Fibroblast of mammary gland (primary cell): ENCODE measurements at places on chromosomes 3 and 15.

DNA sequence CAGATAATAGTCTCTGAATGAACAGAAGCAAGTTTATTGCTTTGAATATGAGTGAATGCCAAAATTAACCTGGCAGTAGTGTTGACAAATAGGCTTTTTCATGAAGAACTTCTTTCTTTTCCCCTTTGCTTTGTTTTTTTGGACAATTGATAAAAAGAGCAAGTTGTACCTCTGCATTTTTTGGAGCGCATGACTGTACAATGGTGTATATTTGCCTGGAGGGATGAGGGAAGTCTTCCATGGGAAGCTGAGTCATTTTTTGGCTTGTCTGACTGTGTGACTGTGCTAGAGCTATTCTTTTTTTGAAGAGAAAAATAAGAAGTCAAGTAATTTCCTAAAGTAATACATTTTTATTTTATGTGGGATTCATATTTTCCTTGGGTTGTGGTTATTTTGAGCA, 186.9 kb downstream of the KLHL25 start:
- peak; percentile 91 for DNase-seq

- peak; percentile 41 for DNase-seq
These were observed 66.5 kb upstream of the SH3GL3 start for GRCh38 chr15:83380682-83381081.

GRCh38 chr15:59186501-59186900, 20.1 kb upstream of the LDHAL6B start:
- DNase-seq = peak; percentile 69

- DNase-seq = no peak
These were observed 329.9 kb upstream of the WNT5A start for GRCh38 chr3:55816794-55817576.

GRCh38 chr3:71120012-71120411, 463.5 kb downstream of the FOXP1 start:
- no peak for DNase-seq

GRCh38 chr3:126110431-126111125, 26.7 kb upstream of the SLC41A3 start:
- DNase-seq = no peak

- DNase-seq = peak; percentile 59
These were observed 20.6 kb downstream of the MYH15 start for GRCh38 chr3:108489776-108490175.

DNA sequence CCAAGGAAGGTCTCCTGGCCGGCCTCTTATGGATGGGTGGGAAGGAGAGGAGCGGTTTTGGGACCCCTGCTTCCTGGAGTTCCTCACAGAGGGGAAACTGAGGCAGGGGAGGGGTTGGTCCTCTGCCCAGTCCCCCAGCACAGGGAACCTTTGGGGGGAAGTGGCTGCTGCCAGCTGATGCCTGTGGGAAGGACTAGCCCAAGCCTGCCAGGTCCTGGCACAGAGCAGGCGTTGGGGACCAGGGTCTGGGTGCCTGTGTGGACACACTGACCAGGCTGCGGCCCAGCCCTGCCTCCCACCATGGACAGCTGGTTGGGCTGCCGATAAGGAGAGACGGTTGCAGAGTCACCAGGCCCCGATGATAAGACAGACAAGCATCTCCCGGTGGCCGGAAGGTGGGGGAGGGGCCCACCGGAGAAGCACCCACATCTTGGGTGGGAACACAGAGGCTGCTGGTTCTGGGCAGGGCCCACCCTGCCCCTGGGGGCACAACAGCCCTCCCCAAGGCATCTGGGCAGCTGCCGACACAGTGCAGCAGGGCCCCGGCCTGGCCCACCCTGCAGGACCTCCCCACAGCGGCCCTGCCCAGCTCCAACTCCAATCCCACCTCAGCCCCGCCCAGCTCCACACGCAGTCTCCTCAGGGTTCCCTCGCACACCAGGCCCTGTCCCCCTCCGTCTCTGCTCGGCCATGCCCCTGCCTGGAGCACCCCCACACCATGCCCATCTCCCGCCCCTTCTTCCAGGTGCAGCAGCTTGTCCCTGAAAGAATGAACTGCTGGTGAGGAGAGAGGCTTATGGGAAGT, 50.7 kb downstream of the DNAJB8 start:
- DNase-seq = no peak

DNA sequence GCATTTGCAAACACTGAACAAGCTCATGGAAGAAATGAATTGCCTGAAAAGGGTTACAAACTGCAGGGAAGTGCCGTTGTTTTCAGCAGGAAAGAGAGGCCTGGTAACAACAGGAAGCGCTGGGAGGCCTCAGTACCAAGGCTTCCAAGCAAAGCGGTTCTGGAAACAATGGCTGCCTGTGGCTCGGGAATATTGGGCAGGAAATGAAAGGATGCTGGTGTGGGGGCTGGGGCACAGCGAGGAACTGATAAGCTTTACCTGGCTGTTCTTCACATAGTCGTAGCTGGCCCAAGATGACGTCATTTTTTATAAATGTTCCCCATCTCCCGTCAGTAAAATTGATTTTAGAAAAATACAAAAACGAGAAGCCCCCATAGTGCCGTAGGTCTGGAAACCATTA, 55.9 kb downstream of the ARHGAP31 start:
- DNase-seq = no peak

DNA sequence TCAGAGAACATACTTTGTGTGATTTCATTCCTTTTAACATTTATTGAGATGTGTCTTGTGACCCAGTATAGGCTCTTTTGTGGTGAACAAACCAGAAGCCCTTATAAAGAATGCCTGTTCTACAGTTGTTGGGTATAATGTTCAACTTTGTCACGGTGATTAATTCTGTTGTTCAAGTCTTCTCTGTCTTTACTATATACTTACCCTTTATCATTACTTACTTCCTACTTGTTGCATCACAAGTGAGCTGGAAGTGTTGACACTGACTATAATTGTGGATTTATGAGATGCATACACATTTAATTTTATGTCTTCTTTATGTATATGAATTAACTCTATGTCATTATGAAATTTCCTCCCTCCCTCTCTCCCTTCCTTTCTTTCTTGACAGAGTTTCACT, 59.7 kb upstream of the TBL1XR1 start:
- DNase-seq = no peak

GRCh38 chr3:185149591-185149990, 3.3 kb downstream of the C3orf70 start:
- DNase-seq = no peak

GRCh38 chr15:100005715-100006114, 272.5 kb upstream of the LYSMD4 start:
- DNase-seq = no peak

DNA sequence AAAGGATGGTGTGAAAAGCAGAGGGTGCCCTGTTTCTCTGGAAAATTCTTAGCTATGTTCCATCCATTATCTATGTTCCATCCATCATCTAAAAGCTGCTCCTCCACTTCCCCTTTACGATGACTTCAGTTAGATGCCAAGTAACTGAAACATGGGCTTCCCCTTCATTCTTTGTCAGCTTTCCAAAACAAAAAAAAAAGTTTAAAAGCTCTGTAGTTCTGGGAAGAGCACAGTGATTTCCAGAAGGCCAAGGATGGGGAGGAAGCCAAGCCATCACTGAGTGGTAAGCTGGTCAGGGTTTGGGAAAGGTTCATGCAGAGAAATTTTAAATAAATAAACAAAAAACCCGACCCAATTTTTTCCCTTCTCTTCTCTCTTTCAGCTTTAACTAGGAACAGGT, 111.5 kb downstream of the CFAP44 start:
- DNase-seq = no peak

- DNase-seq = no peak
These were observed 2.2 kb downstream of the MBNL1 start for GRCh38 chr3:152270937-152271336.

DNA sequence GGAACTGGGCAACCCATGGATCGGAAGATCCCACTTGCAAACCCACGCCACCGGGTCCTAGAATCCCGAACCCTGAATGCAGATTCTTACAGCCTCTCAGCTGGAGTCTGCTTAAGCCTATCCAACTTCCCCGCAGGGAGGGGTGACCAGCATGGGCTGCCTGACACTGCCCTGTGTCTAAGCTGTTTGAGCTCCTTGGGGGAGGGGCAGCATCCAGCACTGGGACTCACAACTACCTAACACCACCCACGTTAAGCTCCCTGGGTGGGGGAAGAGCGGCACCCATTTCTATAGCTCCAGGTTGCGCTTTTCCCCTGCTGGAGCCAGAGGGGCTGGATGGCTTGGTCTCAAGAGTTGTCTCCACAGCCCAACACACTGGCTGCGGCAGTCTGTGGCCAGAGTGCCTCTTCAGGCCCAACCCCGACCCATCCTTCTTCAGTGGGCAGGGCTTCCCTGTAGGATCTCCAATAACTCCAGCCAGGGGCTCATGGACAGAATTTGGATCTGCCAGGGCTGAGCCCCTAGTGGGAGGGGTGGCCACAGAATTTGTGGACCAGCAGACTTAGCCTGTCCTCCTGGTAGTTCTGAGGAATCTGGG, 649.2 kb downstream of the TUSC7 start:
- DNase-seq = no peak

GRCh38 chr3:32626631-32627030, 56.0 kb upstream of the DYNC1LI1 start:
- no peak for DNase-seq

GRCh38 chr15:74274470-74275038, 38.4 kb downstream of the CCDC33 start:
- no peak for DNase-seq

DNA sequence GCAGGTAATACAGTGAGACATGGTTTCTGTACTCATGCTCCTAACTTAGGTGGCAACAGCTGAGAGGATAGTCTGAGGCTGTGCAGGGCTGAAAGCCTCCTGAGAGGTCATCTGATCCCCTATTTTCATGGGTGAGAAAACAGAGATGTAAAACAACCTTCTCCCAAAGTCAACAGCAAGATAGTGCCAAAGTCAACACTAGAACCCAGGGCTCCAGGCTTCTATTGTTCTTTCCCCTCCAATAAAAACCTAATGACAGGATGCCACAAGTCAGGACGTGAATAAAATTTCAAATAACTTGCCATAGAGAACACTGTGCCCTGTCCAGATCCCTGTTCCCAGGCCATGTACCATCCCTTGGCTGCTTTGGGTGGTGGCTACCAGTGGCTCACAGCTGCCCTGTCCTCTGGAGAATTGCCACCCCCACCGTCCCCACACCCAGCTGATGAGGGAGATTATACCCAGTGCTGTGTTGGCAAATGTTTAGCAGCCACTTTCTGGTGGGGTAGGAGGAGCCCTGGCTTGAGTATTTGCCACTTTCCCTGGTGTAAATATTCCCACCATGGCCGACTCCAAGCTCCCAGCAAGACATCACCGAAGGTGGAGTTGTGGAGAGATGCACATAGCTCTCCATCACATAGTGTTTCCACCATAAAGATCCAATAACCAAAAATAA, 54.8 kb downstream of the SRGAP3 start:
- DNase-seq = no peak
